ENCODE measurements at places on chromosomes 3 and 15.

DNA sequence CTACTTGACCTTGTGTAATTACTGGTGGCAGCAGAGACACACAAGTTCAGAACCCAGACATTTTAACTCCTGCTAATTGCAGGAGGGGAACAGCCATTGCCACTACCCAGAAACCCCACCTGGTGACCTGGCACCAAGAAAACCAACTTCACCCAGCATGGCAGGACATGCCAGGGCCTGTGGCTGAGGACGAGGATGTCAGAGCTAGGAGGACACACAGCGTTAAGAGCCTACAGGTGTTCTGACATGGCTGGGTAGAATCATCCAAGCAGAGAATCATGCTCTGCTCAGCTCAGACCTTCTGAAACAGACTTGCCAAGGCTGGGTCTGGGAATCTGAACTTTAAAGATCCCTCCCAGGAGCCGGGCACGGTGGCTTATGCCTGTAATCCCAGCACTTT, 11.7 kb upstream of the SPATA12 start:
- DNase-seq = no peak

GRCh38 chr3:54342676-54343075, 220.3 kb downstream of the CACNA2D3 start:
- no peak for DNase-seq

GRCh38 chr3:55435491-55435890, 51.6 kb downstream of the WNT5A start:
- DNase-seq = no peak

DNA sequence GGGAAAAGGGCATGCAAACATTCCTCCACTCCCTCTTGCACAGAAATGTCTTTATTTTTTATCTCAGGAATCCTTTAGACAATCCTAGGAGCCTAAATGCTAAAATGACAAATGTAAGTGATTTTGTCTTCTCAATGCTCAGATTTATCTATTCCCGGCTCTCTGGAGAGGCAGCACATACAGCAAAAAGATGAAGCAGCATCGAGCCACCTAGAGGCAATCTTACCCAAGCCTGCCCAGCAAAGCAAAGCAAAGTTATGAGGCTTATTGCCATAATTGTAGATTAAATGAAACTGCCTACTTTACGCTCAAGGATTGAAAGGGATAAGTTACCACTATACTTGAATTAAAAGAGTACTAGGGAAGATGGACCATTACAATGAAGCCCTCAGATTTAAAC, 750.4 kb upstream of the NR2F2 start:
- DNase-seq = no peak

DNA sequence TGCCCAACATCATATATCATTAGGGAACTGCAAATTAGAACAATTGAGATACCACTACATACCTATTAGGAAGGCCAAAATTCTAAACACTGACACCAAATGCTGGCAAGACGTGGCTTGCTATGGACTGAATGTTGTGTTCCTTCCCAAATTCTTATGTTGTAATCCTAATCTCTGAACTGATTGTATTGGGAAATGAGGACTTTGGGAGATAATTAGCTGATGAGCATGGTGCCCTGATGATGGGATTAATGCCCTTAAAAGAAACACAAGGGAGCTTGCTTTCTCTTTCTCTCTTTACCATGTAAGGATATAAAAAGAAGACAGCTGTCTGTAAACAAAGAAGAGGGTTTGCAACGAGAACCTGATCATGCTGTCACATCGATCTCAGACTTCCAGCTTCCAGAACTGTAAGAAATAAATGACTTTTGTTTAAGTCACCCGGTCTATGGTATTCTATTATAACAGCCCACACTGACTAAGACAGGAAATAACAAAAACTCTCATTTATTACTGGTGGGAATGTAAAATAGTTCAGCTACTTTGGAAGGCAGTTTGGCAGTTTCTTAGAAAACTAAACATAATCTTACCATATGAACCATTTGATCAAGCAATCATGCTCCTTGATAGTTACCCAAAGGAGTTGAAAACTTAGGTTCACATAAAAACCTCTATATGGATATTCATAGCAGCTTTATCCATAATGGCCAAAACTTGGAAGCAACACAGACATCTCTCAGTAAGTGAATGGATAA, 458.3 kb upstream of the CBLB start:
- DNase-seq = no peak

DNA sequence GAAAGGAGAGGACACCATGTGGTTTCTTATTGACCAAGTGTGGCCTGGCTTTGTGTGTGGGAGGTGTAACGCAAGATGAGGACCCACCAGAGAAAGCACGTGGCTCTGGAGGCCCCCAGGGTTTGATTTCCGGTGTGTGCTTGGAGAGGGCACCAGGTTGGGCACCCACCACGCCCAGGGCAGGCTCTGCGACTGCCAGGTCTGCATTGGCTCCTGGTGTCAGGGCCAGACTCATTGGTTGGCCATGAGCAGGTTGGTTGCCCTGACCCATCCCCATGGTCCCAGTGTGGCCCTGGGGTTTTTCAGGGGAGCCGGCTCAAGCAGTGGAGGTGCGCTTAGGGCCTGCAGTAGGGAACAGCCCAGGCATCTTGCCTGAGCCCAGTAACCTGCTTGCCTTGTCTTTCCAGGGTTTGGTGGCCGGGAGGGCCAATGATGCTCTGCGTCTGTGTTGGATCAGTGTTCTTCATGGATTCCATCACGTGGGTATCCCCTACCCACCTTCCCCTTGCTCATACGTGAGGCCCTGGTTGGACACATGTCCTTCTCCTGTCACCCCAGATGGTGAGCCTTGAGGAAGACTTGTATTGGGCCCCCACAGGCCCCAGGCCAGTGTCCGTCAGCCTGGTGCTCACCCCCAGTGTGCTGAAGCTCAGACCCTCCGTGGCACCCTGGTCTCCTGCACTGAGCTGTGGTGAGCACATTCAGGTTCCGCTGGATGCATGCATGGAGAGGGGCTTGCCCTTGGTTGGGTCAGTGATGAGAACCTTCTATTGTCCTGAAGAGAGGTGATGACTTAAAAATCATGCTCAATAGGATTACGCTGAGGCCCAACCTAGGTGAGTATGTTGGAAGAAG, 193.9 kb downstream of the UBE3A start:
- DNase-seq = no peak

DNA sequence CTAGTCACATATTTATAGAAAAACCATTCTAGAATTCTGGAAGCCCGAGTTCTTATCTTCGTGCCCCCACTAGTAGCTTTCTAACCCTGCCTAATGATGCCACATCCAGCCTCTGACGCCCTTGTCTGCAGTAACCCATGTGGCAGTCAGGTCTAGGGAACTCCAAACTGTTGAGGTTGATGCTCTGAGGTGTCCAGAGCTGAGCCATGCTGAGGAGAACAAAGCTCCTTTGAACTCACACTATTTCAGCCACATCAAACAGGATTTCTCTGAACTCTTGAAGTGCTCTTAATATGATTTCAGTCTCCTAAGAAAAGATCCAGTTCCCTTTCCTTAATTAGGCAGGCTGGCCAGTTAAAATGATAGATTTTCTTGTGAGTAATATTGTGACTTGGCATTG, 150.5 kb upstream of the ST8SIA2 start:
- DNase-seq = no peak

GRCh38 chr3:79461129-79461792, 306.5 kb downstream of the ROBO1 start:
- DNase-seq = no peak
